ENCODE measurements at places on chromosomes 6 and 20.
A peak's percentile ranks its signal among the peaks of the same experiment; 100 is the strongest.

- DNase-seq: no peak
Observed at GRCh38 chr6:39243809-39244208, 14.5 kb upstream of the KCNK5 start.

DNA sequence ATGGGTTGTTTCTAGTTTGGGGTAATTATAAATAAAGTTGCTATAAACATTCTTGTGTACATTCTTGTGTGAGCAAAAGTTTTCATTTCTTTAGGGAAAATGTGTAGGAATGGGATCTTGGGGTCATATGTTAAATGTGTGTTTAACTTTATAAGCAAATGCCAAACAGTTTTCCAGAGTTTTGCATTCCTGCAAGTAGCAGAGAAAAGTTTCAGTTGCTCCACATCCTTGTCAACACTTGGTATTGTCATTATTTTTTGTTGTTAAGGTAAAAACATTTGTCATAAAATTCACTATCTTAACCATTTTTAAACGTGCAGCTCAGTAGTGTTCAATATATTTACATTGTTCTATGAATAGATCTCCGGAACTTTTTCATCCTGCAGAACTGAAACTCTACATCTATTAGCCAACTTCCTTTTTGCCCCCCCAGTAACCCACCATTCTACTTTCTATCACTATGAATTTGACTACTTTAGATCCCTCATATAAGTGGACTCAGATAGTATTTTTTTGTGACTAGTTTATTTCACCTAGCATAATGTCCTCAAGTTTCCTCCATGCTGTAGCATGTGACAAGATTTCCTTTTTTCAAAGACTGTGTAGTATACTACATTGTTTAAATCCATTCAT lies 48.4 kb downstream of the PHACTR2 start:
- no peak for DNase-seq

DNA sequence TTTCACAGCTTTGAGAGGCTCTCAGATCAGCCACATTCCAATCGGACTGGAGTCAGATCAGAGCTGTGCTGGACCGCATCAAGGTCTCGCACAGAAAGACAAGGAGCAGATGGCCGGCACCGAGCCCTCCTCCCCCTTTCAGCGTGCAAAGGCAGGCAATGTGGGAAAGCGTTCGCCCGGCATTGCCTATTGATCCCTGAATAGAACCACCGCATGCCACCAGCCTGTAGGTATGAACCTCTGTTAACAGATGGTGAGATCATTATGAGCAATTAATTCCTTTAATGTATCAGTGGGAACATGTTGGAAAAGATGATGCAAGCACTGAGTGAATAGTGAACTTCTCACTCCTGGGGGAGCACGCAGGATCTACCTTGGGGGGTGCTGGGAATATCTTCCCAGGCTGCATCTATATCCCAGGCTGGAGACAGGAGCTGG lies 117.5 kb upstream of the ID4 start:
- no peak for DNase-seq

GRCh38 chr6:112036088-112036637 lies 17.7 kb upstream of the CCN6 start:
- DNase-seq: no peak

DNA sequence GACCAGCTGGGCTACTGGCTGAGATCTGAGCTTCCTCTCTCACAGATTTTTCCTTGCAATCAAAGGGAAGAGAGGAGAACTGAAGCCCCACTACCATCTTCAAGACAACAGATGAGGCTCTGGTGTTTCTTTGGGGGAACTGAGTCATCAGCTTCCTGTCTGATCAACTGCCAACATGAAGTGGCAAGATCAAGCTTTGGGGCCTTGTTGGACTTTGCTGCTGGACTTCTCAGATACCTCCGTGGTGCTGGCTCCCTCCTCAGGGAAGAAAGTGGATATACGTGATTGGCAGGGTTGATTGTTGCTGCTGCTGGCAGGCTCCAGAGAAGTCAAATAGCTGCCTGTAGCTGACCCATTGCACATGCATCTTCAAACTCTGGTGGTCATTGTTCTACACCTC lies 3.6 kb upstream of the TOX2 start:
- DNase-seq: no peak

DNA sequence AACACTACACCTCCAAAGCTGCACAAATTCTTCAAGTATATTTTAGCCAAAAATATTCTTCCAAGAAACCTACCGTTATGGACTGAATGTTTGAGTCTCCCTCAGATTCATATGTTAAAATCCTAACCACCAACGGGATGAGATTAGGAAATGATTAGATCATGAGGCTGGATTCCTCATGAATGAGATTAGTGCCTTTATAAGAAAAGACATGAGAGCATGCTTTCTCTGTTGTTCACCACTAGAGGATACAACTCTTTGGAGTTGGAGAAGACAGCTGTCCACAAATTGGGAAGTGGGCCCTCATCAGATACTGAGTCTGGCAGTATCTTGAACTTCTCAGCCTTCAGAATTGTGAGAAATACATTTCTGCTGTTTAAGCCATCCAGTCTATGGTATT lies 7.1 kb upstream of the SLC17A4 start:
- peak; percentile 12 for DNase-seq

DNA sequence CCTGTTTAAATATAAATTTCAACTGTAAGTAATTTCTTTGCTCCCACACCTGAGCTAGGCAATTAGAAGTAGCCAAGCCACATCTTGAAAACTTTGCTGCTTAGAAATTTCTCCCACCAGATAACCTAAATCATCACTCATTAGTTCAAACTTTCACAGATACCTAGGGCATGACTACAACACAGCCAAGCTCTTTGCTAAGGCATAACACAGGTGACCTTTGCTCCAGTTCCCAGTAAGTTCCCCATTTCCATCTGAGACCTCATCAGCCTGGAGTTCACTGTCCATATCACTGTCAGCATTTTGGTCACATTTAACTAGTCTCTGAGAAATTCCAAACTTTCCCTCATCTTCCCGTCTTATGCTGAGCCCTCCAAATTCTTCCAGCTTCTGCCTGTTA lies 79.8 kb upstream of the OPRM1 start:
- DNase-seq: no peak

GRCh38 chr6:3194535-3195419 lies 32.7 kb downstream of the TUBB2B start:
- DNase-seq: no peak

- DNase-seq: peak; percentile 74
Observed at GRCh38 chr6:155341130-155341828, 27.0 kb upstream of the TFB1M start.

DNA sequence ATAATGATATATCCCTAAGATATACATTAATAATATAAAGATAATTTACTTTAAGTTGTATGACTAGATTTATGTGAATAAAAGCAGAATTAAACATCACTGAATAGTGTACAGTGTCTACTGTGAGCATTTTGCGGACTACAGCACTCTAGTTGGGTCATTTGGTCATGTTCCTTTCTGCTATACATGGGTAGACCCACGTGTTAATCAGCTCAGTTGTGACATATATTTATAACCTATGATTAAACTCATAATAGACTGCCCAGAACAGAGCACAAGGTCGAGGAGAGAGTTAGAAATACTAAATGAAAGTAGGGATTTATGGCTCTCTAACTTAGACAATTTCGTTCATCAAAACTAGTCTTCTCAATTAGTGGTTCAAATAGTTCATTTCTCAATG lies 852.7 kb downstream of the EPHA7 start:
- no peak for DNase-seq

GRCh38 chr20:6045566-6045965 lies 8.3 kb downstream of the LRRN4 start:
- DNase-seq: peak; percentile 45

DNA sequence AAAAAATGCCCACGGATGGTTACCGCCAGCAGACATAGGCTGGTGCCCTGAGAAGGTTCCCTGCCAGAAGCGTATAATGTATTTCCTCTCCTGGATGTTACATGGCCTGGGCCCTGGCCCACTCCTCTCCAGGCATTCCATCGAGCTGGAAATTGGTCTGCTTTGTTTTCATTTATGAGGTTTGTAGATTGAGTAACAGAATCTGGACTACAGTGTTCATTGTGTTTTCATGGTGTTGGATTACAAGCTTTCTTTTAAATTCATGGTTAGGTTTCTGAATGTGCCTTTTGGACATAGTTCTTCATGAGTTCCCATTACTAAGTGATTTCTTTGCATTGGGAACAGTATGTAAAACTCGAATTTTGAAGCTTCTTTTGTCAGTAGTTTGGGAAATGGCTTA lies 6.4 kb downstream of the TIAM2 start:
- DNase-seq: no peak

DNA sequence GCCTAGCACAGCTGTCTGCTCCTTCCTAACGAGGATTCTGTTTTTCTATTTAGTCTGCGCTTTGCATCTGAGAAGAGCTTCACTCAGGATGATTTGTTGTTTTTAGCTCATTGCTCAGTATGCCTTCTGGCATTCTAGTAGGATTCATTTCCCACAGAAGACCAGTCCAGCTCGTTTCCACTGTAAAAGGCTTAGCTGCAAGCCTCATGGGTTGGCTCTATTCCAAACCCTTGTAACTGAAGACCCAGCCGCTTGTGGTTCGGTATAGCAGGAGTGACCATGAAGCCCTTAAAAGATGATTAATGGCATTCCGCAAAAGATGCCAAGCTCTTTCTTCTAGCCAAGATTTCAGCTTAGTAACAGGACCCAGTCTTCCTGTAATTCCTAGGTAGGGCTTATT lies 7.2 kb downstream of the ADGRF1 start:
- DNase-seq: peak; percentile 77

DNA sequence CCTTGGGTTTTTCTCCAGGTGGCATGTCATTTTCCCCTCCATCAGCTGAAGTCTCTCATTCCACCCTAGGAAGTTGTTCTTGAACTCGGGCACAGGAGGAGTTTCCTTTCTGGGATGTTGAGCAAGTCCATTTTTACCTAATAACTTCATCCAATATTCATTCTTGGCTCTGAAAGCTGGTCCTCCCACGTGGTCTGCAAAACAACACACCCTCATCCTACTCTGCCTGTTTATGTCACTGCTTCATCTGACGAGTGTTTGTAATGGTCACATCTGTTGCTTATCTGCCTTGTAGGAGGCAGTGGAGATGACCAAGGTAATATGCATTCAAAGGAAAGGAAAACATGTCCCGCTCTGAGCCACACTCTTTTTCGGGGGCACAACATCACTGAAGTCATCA lies 41.7 kb upstream of the AIG1 start:
- no peak for DNase-seq

- DNase-seq: no peak
Observed at GRCh38 chr20:3667434-3668037, 4.3 kb upstream of the GFRA4 start.

DNA sequence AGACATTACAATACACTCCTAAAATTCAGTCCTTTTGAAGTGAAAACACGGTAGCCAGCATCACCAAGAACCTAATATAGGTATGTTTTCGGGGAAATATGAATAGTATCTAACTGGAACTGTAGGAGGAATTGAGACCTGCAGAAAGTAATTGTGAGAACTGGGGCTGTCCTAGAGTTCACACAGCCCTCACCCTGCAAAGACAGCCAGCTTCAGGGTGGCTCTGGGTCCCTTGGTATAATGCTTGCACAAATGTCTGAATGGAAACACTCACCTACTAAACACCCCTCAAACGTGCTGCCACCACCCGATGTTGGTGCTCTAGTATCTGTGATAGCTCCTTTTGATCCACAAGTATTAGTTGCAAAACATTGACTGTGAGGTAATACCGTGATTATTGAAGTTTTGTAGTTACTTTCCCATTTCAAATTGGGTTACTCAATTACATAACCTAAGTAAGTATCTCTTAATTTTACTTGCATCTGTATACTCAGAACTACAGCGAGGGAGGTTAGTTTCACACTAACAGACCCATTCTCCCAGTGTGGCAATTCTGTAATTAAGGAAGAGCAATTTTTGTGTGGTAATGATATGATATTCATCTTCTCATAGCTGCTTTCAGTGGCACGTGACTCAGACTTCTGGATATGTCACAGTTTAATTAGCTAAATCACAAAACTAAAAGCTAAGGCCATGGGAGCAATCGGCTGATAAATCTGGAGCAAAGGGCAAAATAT lies 129.5 kb downstream of the INSM1 start:
- no peak for DNase-seq

DNA sequence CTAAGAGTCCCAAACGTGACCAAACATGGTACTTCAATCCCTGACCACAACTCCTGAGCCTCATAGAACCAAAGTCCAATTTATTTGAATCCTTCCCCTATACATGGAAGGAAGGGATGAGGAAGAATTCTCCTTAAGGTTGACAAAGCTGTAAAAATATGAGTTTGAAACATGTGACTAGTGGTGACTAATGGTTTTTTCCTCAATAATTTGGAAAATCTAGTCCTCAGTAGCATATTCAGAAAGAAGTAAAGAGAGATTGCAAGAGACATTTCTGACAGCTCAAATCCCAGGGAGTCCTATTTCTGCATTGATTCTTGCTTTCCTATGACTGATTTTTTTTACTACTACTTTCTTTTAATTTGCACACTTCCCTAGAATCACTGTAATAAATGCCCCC lies 443.7 kb downstream of the FRK start:
- DNase-seq: no peak

DNA sequence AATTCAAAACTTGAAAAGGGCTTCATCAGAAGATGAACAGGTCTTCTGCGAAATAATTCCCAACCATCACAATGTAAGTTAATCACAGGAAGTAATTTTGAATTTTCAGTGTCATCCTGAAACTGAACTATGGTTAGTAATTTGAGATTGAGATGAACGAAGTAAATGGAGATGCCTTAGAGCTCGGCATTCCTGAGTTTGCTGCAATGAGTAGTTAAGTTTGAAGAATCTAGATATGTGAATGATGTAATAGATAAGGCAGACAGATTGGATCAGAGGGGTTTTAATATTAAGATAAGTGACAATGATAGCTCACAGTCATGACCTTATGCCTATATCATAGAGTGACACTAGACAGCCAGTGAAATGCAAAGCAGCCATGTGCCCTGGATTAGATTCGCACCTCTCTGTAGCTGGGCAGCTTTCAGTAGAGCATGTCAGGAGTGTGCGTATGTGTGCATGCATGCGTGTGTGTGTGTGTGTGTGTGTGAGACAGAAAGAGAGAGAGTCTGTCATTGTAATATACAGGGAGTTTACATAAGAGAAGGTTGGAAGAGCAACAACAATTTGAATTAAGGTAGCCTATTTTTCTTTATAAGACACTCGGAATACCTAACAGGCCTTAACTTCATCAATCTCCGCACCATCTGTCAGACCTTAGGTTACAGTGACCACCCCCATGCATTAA lies 233.0 kb downstream of the GMPR start:
- no peak for DNase-seq

- peak; percentile 8 for DNase-seq
Observed at GRCh38 chr20:56925082-56925830, 296.1 kb downstream of the TFAP2C start.

- no peak for DNase-seq
Observed at GRCh38 chr6:3412779-3413500, 43.9 kb downstream of the SLC22A23 start.

GRCh38 chr6:113684382-113684901 lies 172.7 kb upstream of the MARCKS start:
- no peak for DNase-seq

GRCh38 chr20:10216146-10216791 lies 2.4 kb upstream of the SNAP25 start:
- DNase-seq: no peak

GRCh38 chr20:33257237-33257636 lies 21.4 kb downstream of the BPIFA1 start:
- DNase-seq: no peak
